ENCODE measurements at places on chromosomes 13 and 19.

GRCh38 chr13:111980146-111980929 lies 86.6 kb upstream of the SOX1 start:
- no peak for DNase-seq

DNA sequence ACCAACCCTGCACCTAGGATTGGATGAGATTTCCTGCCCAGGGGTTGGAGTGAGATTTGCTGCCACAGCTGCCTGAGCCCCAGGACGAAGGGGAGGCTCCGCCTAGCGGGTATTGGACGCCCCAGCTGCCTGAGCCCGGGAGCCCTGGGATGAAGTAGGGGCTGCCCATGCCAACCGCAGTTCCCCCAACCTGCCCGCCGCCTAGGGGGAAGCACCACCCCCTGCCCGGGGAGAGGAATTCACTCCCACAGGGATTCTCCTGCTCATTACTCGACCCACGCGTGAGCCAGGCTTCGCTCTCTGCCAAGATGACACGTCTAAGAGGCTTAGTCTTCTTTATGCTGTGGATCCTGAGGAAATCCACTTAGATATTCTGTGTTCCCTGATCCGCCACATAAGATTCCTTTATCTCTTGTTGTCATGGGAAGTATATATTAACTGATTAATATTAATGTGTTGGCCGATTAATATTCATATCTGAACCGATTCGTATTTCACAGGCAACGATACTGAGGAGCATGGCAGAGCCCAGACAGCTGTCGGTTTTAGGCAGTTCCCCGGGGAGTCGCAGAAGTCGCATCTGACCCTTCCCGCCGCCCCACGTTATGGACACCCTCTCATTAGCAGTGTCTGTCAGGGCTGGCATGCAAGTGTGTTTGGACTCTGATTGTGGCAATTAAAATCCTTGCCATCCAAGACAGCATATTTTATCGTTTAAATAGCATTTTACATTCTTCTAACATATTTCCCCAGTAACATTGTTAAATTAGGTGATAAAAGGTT lies 44.5 kb upstream of the KCTD15 start:
- no peak for DNase-seq

DNA sequence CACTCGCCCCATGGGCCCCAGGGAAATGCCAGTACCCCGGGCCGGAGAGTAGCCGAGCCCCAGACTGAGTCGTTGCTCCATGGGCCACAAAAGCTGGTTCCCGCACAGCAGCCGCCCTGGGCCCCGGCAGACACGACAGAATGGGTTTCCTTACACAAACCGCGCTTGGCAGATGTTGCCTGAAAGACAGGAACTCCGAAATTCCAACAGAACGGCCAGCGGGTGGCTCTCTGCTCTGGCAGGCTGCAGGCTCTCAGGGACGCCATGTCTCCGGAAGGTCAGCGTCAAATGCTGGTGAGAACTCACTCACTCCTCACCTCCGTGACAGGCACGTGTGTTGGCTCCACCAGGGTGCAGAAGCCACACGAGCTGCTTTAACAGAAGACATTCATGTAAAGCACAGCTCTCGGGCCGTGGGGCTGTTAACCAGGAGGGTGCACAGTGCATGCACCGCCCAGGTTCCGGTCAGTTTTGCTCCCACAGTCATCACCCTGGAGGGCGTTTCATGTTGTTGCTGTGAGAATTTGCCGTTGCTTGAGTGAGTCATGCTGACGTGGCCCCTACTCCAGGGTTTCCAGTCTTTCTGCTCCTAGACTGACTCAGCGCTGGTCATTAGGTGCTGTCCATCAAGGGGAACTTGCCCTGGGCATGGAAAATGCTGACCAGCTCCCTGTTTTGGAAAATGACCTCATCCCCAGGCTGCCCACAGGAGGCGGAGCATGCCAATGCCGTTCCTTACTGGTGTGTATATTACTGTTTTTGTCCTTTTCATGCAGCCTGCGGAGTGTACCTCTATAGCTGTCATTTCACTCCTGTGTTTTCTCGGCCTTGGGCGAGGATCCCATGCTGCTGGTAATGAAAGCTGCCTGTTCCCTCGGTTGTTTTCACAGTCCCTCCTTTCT lies 44.8 kb downstream of the ANKRD10 start:
- DNase-seq, result peak; percentile 100

GRCh38 chr13:98451676-98452470 lies 125.0 kb downstream of the STK24 start:
- peak; percentile 52 for DNase-seq

DNA sequence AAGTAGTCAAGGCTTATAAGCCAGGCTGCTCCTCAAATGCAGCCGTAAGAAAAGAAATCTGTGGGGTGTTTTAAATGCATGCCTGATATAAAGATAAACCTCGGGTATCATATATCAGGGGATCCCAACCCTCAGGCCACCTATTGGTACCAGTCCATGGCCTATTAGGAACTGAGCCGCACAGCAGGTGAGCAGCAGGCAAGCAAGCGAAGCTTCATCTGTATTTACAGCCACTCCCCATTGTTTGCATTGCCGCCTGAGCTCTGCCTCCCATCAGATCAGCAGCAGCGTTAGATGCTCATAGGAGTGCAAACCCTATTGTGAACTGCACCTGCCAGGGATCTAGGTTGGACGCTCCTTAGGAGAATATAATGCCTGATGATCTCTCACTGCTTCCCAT lies 233.5 kb upstream of the SERP2 start:
- no peak for DNase-seq

DNA sequence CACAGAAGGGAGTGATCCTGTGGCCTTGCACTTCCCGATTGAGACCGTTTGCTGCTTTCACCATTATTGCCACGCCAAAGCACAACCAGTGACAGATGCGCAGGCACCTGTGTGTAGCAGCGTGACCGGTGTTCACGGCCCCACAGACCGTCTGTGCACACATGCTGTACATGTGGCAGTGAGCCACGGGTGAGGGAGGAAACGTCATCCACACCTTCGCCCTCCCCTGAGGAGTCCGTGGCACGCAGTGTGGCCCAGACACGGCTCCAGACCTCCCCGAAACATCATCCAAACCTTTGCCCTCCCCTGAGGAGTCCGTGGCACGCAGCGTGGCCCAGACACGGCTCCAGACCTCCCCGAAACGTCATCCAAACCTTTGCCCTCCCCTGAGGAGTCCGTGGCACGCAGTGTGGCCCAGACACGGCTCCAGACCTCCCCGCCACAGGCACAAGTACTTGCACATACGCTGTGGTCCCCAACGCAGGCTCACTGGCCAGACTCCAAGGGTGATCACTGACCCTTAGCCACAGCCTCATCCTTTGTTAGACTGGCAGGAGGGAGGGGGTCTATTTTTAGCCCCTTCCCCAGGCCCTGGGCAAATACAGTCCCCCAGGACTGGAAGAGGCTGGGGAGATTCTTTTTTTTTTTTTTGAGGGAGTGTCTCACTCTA lies 7.9 kb upstream of the SHC2 start:
- no peak for DNase-seq

- DNase-seq, result no peak
Measured at GRCh38 chr13:95955719-95956118, 97.5 kb downstream of the UGGT2 start.

DNA sequence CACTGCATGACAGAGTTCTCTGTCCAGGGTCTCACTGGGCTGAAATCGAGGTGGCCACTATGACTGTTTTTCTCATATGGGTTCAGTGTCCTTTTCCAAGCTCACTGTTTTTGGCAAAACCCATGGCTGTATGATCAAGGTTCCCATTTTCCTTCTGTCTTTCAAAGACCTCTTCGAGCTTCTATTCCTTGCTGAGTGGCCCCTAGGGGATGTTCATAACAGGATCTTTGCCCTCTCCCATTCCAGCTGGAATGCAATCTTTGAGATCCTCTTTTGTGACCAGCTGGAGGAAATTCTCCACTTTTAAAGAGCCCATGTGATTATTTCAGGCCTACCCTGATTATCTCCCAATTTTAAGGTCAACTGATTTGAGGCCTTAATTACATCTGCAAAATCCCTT lies 572.5 kb upstream of the SLC10A2 start:
- DNase-seq, result no peak

DNA sequence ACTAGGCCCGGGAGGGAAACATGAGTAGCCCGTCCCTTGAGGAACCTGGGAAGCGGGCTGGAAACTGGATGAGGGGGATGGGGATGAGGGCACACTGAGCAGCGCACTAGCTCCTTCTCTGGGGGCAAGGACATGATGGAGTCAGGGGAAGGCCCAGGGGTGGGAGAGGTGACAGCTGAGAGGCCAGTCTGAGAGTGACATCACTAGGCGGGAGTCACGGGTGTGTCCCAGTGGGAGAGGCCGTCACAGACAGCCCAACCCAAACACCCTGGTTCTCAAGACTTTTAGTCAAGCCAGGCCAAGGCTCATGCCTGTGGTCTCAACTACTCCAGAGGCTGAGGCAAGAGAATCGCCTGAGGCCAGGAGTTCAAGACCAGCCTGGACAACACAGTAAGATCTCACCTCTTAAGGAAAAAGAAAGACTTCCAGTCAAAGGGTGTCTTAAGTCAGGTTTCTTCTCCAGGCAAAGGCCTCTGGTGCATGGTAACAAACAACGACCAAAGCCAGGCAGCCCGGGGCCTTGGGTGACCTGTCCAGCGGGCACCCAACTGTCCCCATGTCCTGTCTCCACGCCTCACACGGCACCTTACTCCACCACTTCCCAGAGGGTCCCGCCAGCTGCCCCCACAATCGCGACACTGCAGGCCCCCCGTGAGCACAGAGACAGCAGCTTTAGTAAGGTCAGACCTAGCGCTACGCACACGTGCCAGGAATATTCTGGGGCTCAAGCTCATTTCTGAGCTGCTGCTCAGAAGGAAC lies 25.5 kb upstream of the TIMM44 start:
- DNase-seq, result no peak

GRCh38 chr19:3108775-3109174 lies 14.6 kb downstream of the GNA11 start:
- DNase-seq, result peak; percentile 53

GRCh38 chr13:42363941-42364612 lies 92.1 kb downstream of the AKAP11 start:
- DNase-seq, result peak; percentile 40

DNA sequence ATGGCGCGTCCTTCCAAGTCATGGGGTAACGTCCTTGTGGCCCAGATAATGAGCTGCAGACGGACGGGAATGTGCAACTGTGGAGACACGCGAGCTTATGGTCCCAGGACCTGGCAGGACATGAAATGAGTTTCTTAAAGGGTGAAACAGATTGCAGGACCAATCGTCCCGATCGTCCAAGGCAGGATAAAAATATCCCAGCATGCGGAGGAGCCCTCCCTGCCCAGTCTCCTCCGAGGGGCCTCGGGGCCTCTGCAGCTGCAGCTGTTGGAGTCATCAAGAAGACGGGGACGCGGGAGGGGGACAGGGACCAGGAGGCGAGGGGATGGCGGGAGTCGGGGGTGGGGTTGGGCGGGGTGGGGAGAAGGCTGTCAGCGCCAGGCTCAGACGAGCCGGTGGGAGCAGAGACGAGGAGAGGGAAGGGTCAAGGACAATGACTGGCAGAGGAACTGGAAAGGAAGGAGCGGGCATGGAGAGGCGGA lies 14.4 kb upstream of the GARIN5A start:
- DNase-seq, result no peak

GRCh38 chr19:45664575-45664974 lies 3.4 kb upstream of the GIPR start:
- no peak for DNase-seq

DNA sequence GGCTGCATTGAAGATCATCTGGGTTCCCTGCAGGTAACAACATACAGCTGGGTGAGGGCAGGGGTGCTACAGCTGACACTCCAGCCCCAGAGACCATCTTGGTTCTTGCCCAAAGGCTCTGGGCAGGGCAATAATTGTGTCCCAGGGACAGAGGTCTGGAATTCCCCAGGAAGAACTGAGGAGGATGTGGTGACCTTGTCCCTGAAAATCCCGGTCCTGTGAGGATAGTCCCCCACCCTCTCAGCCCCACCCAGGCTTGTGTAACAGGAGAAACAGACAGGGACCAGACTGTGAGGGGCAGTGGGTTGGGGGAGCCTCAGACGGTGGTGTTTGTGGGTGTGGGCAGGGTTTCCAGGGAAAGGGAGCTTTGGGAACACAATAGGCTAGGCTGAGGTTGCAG lies 63.5 kb downstream of the COLGALT1 start:
- no peak for DNase-seq

GRCh38 chr19:45739498-45740439 lies 6.5 kb downstream of the MEIOSIN start:
- DNase-seq, result no peak

DNA sequence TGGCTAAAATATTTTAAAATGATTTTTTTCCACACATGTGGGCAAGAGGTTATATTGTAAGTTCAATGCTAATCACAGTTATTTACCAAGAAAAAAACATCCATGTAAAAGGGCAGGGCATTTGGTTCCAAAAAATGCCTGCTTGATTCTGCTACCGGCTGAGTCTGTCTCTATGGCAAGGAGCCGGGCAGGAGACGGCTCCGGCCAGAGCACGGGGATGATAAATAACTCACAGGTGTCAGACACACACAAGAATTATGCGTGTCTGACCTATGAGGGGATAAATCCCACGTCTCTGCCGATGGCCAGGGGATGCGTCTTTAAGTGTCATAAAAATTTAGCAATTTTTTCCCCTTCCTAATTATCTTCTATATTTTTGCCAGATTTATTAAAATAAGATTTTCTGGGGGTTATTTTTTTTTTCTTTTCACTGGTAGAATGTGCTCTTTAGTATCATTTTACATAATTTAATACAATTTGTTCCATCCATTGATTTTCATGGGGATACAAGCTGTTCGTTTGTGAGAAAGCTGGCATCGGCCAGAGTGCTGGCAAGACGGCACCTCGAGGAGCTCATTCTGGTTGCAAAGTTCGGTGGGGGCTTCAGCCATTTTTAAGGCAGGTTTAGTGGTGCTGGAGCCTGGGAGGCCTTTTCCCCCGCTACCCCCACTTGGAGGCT lies 253.9 kb downstream of the ZNF536 start:
- no peak for DNase-seq

GRCh38 chr13:21371011-21371410 lies 88.1 kb downstream of the ZDHHC20 start:
- no peak for DNase-seq

DNA sequence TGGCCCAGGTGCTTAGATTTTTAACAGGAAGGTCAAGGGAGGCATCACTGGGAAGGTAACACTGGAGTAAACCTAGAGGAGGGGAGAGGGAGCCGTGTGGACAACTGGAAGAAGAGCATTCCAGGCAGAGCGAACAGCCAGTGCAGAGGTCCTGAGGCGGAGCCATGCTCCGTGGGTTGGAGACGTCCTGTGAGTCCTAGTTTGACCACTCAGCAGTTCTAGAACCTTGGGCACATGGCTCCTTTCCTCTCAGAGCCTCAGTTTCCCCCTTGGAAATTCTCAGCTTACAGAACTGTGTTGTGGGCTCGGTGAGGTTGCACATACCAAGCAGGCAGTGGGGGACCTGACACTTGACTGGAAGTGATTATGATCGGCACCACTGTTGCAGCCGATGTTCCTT lies 130.9 kb downstream of the DPF1 start:
- DNase-seq, result no peak

All from fibroblast of lung (primary cell).